ENCODE measurements at places on chromosomes 3 and 15.
A peak's percentile ranks its signal among the peaks of the same experiment; 100 is the strongest.

GRCh38 chr3:186210852-186211500 is 102.1 kb upstream of the ETV5 start:
- DNase-seq: no peak

DNA sequence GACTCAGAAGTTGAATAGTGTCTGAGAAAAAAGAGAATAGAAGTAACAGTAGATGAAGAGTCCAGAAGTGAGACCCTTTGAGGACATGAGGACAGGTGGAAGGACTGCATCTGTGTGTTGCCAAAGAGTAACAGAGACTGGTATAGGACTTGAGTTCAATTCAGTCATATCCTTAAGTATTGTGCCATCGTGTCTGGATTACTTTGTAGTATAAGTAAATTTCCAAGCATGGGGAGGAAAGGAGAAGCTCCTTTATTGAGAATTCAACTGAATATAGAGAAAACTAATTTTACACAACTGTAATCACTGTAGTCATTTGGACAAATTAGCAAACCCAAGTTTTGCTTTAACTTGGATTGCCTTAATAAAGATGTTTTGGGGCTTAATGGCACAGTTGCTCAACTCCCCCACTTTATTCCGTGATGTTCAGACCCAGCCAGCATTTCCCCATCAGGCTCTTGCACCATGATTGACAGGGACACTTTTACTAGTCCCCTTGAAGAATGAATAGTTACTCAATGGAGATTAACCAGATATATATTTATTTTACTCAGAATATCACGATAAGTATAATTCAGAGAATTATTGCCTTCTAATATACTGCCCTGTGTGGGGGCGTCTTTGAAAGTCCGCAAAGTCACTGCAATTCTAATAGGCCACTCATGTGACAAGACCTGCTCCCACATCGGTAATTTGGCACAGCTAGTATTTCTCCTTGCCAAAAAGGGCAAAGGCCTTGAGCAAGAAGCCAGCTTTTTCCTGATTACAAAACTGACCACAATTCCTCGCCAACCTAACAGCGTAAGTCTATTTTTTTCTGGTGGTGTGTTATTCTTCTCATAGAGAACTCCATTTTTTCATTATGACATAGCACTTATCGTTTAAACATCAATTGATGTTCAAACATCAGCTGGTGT is 61.3 kb downstream of the PPARG start:
- no peak for DNase-seq

DNA sequence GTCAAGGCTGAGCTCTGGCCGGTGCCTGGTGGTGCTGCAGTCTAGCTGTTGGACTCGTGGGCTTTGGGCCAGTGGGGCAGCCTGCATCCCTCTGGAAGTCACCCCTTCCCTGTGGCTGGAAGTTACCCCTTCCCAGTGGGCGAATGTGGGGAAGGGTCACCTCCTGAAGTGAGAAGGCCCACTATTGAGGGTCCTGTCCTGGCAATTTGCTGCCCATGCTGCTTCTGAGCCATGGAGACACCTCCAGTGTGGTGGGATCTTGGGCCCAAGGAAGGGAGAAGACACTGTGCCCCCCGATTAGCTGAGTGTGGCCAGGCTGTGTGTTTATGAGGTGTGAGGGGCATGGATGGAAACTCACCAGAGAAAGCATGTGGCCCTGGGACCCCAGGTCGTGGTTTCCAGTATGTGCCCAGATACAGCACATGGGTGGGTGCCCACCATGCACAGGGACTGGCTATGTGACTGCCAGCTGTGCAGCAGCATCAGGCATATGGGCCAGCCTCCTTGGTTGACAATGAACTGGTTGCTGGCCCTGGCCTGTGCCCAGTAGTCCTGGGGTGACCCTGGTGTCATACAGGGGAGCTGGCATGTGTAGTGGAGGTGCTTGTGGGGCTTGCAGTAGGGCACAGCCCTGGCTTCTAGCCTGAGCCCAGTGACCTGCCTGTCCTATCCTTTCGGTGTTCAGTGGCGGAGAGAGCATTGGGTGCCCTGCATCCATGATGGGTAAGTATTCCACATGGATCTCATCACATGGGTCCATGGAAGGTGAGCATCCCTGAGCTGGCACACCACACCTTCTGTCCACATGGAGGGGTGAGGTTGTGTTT is 221.2 kb downstream of the SNRPN start:
- DNase-seq: no peak

DNA sequence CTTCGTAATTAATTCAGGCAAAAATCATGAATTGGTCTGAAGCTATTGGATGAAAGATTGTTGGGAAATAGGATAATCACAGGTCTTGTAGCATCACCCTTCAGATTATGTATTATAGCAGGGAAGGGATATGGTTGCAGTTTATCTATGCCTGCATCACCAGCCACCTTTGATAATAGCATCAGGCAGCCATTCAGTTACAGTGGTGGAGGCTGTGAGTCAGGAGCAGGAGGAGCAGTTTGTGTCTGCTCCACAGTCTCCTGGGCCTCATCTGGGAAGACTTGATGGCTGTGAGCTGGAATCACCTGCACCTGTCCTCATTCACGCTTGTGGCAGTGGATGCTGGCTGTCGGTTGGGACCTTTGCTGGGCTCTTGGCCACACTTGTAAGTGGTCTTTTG is 104.3 kb upstream of the PLXNA1 start:
- DNase-seq: no peak

- DNase-seq: no peak
These were observed 799.8 kb downstream of the NSUN3 start for GRCh38 chr3:94862703-94863102.

DNA sequence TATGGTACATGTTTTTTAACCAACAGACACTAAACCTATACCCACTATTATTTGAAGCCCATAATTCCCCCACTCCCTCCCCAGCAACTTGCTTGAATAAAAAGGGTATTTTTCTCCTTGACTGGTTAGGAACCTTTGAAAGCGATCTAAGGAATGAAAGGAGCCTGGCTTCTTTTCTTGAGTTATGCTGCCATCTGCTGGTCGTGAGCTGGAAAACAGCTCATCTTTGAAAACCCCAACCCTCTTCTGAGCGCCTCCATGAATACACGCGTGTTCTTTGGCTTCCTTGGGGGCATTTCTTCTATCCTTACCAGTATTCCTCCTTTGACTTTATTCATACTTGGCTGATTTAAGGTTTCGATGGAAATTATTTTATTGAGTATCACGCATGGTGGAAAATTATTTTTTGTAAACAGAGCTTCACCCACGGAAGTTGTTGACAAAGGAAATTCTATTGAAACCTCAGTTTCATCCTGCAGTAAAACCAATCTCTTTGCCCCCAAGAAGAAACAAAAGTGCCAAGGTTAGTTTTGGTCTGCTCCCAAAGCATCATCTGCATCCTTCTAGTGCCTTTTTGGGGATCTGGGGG is 171.6 kb downstream of the SV2B start:
- DNase-seq: peak; percentile 71

GRCh38 chr3:194250098-194251002 is 100.8 kb downstream of the CPN2 start:
- no peak for DNase-seq

GRCh38 chr3:49700453-49701128 is 11.2 kb downstream of the RNF123 start:
- no peak for DNase-seq

DNA sequence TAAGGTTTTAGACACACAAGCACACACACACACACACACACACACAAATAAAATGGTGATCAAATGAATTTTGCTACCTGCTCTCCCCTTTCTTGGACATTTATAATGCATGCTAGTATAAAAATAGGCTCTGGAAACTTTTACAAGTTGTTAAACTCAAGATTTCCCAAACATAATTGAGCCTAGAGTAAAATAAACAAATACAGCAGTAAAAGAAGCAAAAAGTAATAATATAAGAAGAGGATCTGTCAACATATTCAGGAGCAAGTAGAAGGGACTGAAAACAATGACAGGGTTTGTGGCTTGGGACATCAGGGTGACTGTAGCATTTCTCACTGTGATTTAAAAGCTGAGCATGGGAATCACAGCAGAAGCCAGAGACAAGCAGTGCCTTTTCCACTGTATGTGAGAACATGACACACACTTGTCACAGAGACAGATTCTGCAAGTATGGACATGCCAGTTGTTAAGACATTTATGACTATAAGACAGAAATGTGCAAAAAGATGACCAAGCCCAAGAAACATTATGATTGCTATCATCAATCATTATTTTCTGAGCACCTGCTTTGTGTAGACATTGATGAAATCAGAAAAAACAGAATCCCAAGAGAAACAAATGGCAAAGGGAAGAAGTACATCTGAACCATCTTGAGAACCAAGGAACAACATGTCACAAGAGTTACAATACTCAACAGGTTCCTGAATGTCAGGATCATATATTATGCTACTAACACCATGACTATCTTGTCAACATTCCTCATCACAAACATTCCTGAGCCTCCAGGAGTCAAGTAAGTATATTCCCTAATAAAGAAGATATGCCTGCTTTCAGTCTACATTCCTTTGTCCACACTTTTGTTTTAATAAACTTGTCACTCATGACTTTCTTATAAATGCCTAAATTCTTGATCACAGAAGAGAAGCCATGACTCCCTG is 7.1 kb downstream of the THRB start:
- DNase-seq: no peak

DNA sequence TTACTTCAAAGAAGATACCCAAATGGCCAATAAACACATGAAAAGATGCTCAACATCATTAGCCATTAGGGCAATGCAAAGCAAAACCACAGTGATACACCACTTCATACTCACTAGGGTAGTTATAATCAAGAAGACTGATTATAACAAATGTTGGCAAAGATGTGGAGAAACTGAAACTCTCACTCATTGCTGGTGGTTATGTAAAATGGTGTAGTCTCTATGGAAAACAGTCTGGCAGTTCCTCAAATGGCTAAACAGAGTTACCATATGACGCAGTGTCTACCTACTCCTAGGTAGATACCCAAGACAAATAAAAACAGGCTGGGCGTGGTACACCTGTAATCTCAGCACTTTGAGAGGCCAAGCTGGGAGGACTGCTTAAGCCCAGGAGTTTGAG is 3.5 kb upstream of the ZFAND6 start:
- no peak for DNase-seq
